ENCODE measurements at places on chromosomes 11 and 22.

DNA sequence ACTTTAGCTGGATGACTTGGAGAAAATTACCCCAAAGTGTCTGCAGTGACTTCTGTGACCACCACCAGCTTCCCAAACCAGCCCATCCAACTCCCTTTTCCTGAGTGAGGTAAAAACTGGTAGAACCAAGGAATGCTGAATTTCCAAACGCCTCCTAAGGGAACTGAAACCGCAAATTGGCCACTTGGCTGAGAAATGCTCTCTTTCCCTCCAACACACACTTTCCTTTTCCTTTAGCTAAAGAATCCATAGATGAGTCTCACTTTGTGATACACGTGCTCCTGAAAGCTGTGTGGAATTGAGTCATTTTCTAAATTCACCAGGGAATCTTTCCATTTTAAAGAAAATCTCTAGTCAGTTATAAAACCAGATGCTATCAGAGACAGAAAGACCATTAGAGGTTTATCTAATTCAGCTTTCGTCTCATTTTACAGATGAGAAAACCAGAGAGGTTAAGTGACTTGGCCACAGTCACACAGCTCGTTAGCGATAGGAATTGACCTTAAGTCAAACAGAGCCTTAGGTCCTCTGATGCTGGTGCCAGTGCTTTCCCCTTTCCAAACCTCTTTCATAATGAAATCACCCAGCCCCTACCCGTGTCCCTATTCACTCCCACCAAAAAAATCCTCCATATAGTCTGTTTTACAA, 137.2 kb downstream of the COMMD9 start:
- DNase-seq = no peak

DNA sequence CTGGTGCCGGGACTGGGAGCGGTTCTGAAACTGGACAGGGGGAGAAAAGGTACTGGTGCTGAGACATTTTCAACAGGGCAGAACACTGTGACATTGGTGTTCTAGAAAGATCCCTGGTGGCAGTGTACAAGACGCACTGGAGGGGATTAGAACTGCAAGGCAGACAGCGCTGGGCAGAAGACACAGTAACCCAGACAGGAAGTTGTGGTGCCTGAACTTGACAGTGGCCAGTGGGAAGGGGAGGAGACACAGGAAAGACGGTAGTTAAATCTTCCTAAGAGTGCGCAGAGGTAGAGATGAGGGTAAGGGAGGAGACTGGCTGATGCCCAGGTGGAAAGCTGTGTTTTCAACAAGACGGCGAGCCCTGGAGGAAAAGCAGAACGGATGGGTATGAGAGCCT, 24.5 kb downstream of the FAM227A start:
- no peak for DNase-seq

- DNase-seq = no peak
Observed at GRCh38 chr11:36037031-36037430, 93.2 kb downstream of the LDLRAD3 start.

GRCh38 chr11:11998091-11998781, 10.2 kb downstream of the DKK3 start:
- no peak for DNase-seq

DNA sequence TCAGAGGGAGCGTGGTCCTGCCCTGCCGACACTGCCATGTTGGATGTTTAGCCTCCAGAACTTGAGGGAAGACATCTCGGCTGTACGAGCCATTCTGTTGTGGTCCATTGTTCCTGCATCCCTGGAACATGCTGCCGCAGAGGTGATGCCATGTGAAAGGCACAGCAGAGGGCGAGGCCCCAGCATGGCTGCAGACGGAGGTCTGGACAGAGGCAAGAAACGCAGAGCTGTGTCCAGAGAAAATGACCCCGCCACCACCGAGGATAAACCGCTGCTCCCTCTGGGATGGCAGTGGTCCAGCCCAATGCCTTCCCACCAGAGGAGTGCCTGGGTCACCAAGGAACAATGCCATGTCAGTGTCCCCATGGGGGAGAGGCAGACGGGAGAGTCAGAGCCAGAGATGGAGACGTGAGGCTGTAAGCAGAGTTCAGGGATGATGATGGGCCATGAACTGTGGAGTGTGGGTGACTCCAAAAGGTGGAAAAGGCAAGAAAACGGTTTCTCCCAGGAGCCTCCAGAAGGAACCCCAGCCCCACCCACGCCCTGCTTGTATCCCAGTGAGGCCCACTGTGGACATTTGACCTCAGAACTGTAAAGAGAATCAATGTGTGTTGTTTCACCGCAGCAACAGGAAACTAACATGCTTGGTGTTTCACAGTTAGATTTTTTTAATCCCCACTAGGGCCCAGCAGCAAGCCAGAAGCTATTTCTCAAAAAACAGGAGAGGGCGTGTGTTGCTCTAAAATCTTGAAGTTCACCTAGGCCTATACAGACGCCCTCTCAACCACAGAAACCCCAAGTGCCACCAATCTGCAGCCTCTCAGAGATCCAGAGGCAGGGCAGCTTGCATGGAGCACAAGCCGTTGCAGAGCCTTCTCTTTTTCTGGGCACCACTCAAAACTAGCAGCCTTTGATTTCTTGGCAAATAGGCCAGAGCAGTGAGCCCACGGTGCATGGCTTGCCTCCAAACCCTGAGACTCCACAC, 1422.9 kb downstream of the TBC1D22A start:
- no peak for DNase-seq

DNA sequence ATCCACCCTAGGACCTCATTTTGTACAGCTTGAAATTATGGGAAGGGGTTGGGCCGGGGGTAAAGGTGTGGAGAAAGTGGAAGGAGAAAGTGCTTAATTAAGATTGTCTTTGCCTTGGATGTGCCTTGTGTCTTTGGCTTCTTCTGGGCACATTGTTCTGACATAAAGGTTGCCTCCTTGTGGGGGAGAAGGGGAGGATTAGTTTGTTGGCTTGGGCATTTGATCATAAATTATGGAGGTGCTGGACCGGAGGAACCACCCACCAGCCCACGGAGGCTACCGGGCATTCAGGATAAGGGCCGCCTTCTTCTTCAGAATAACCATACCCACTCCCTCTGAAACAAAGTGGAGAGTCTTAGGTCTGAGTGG, 1.3 kb downstream of the PAFAH1B2 start:
- DNase-seq = peak; percentile 18

DNA sequence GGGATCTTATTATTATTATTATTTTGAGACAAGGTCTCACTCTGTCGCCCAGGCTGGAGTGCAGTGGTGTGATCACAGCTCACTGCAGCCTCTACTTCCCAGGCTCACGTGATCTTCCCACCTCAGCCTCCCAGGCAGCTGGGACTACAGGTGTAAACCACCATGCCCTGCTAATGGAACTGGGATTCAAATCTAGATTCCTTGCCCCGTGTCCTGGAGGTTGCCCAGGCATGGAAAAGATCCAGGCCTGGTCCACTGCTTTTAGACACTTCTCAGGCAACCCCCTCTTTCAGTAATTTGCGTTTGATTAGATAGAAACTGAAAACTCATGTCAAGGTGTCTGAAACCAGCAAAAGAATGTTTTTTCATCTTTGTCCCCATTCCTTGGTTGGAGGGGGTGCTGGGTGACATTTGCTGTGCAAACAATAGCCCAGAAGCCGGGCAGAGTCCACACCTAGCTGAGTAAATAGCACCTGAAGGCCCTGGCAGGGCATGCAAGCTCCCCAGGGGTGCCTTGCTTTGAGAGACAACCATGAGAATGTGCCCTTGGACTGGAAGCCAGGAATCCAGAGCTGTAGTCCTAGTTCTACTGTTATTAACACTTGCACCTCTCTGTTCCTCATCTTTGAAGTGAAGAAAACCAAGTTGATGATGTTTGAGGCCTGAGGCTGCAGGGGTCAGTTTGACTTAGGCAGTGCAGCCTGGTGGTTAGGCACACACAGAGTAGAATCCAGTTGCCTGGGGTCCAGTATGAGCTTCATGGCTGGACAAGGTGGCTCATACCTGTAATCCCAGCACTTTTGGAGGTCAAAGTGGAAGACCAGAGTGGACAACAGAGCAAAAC, 19.1 kb upstream of the XBP1 start:
- no peak for DNase-seq

Data from foreskin melanocyte (primary cell).